ENCODE measurements at places on chromosomes 5 and 9.

DNA sequence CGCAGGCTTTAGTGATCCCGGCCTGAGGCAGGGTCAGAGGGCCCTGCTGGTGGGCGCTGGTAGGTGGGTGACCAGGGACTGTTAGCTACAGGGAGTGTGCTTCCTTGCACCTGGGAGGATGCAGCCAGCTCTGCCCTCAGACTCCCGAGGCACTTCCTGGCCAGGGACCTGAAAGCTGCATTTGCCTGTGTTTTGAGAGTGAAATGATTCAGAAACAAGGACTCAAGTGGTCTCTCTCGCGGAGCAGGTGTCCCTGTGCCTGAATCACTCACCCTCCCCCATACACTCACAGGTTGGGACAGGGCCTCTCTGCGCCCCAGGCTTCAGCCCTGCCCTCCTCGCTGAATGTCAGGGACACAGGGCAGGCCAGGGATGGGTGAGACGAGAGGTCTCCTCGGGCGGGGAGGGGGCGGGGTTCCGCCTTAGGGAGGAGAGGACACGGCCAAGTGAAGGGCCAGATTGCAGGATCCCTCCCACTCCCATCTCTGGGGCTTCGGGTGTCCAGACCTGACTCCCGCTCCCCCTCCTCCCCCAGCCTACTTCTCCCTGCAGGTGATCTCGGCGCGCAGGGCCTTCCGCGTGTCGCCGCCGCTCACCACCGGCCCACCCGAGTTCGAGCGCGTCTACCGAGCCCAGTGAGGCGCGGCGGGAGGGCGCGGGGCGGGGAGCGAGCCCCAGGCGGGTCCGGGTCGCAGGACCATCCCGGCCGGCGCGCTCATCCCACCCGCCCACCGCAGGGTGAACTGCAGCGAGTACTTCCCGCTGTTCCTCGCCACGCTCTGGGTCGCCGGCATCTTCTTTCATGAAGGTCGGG, 1.5 kb downstream of the LTC4S start:
- DNase-seq: no peak

- no peak for DNase-seq
Measured at GRCh38 chr5:5042806-5043205, 97.3 kb upstream of the ADAMTS16 start.

DNA sequence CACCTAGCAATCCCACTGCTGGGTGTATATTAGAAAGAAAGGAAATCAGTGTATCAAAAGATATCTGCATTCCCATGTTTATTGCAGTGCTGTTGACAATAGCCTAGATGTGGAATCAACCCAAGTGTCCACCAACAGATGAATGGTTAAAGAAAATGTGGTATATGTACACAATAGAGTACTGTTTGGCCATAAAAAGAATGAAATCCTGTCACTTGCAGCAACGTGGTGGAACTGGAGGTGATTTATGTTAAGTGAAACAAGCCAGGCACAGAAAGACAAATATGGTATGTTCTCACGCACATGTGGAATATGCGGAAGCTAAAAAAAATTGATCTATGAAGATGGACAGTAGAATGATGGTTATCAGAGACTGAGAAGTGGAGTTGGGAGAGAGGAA, 221.6 kb upstream of the DAP start:
- DNase-seq: no peak

- DNase-seq: peak; percentile 15
Measured at GRCh38 chr5:115458003-115458409, 86.6 kb downstream of the FEM1C start.

DNA sequence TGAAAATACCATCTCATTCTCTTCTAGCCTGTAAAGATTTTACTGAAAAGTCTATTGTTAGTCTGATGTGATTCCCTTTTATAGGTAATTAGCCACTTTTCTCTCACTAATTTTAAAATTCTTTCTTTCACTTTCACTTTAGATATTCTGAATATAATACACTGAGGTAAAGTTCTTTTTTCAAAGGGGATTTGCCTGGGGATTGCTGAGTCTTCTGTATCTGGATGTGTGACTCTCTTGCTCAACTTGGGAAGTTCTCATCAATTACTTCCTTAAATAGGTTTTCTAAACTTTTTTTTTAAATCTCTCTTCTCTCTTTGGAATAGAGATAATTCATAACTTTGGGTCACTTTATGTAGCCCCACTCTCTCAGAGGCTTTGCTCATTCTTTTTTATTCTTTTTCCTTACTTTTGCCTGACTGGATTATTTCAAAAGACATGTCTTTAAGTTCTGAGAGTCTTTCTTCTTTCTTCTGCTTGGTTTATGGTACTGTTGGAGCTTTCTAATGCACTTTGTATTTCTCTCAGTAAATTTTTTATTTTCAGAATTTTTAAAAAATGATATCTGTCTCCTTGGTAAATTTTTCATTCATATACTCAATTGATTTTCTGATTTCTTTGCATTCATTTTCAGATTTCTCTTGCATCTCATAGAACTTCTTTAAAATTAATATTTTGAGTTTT, 55.9 kb upstream of the IL12B start:
- DNase-seq: no peak

DNA sequence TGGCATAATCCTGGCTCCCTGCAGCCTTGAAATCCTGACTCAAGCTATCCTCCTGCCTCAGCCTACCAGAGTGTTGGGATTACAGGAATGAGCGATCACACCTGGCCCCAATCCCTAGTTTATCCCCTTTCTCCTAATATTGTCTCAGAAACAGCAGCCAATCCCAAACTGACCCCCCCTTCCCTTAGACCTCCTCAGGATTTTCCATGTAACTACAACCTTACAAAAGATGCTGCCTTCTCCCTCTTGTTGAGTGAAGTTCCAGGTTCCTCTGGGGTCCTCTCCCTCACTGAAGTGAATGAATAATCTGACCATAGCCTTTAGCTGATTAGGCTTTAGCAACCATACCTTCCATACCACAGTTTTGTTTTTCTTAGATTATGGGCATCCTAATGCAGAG, 25.9 kb upstream of the MSANTD3 start:
- DNase-seq: no peak

GRCh38 chr9:95515272-95516113, 1.3 kb downstream of the PTCH1 start:
- DNase-seq: no peak

GRCh38 chr5:122368510-122369251, 56.6 kb downstream of the SNCAIP start:
- no peak for DNase-seq
